Activated CD8-positive, alpha-beta memory T cell treated with anti-CD3 and anti-CD28 coated beads for 24 hours (primary cell): ENCODE measurements at places on chromosomes 3 and 15.

DNA sequence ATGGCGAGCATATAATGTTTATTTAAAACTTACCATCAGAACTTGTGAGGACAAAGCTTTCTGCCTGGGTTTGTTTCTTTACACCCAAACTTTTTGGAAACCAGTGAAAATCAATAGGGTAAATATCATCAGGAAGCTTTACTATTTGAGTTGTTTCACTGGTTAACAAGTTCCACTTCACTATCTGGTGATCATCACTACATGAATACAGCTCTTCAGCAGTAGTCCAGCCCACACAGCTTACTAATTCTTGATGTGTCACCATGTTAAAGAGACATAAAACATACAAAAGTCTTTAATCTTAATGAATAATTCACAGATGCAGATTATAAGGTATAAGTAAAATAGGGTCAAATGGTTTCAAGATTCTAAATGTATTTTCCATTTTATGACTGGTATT is 17.6 kb downstream of the IFT80 start:
- no peak for DNase-seq

DNA sequence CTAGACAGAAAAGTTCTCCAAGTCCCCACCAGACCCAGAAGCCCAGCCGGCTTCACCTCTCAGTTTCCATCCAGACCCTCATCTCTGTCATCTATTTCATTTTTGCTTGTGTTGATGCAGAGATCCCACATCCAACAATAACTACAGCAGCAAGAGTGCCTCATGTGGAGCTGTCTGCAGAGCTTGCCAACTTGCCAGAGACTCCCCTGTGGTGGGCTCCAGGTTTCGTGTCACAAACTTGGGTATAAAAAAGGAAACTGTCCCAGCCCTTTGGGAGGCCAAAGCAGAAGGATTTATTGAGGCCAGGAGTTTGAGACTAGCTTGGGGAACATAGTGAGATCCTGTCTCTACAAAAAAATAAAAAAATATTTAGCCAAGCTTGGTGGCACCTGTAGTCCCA is 182.4 kb upstream of the ATP10A start:
- no peak for DNase-seq

DNA sequence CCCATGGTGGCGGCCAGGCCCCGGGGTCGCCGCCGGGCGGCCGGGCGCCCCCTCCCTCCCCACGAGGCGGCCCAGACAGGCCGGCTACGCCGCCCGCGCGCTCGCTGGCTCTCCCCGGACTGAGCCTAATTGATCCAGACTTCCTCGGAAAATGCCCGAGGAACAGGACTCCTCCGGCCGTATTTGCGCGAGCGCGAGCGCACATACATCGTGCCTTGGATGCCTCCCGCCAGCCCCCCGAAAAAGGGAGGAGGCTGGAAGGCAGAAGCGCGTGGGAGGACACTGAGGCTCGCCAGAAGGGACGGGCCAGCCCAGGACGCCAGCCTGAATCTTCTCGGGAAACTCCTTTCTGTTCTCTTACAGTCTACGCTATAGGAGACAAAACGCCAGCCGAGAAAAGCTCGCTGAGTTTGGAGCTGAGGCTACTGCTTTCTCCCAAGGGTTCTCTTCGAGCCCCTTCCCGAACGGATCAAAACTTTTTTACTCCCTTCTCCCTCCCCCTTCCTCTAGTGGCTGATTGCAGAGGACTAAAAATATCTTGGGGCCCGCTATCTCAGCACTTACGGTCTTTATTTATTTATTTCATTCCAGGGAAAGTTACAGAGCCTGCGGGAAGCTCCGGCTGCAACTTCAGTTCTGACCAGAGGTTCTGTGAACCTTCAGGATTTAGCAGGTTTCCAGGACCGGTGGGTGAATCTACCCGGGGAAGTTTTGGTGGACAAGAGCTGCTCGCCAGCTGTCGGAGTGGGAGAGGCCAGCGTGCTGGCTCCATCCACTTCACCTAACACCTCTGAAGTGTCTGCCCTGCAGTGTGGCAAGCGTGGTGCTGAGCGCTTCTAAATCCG is at the start of gene PDZRN3:
Gene PDZRN3 (minus strand): TSS at position 121 of the 845 bp plus-strand sequence.
- no peak for DNase-seq

DNA sequence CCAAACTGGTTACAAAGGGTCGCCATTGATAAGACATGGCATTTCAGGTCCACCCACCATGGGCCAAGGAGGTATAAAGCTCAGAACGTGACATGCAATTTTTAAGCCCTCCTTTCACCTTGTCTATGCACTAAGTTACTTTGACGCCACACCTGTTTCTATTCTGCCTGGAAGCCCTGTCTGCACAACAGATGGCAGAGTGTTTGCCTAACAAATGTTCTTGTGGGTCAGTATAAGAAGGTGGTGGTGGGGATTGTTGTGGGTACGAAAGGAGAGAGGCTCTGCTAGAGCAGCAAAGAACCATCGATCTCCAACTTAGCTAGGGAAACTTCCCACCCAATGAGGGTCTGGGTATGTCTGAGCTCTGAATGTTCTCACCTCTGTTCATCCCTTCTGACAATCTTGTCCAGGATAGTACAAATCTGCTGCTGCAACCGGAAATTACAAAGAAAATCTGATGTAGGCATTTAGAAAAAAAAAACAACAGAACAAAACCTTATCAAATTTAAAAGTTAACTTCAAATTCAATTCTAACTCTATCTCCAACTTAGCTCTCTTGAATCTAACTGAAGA is 945.0 kb upstream of the CFAP20DC start:
- DNase-seq: no peak

- DNase-seq: no peak
These were observed 138.8 kb downstream of the SNRPN start for GRCh38 chr15:25093455-25094029.

DNA sequence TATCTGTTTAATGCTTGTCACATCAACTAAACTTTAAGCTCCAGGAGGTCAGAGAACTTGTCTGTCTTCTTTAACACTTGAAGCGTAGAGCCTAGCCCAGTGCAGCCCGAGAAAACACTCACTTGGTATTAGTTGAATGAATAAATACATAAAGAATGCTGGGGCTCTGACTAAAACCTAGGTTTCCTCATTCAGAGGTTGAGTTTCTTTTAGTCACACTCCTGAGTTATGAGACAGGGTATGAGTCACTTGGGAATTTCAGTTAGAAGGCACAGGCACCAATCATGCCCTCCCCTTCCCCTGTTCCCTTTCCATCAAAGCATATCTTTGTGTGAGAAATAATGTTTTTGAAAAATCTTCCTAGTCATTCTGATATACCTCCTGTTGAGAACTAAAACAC is 589.8 kb upstream of the DPPA4 start:
- no peak for DNase-seq
